EH (cell line): ENCODE measurements at places on chromosomes 6 and 20.

GRCh38 chr6:63675138-63675537 is 39.5 kb downstream of the PHF3 start:
- no peak for DNase-seq

DNA sequence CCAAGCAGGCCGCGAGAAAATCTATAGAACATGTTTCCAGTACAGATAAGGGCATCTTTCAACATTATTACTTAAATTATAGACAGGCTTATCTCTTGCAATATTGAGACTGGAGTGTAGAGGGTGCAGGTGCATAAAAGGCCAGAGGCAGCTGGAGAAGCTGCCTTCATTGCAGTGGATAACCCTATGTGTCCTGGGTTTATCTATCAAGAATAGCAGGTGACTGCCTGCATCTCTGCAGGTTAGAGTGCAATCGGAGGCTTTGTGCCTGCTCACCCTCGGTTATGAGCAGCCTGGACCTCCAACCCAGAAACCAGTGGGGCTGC is 28.7 kb upstream of the ECI2 start:
- no peak for DNase-seq

- no peak for DNase-seq
Measured at GRCh38 chr6:19028201-19028600, 641.1 kb downstream of the RNF144B start.

GRCh38 chr6:37709932-37710555 is 12.4 kb upstream of the MDGA1 start:
- DNase-seq = no peak

- no peak for DNase-seq
Measured at GRCh38 chr6:76422511-76423213, 350.2 kb upstream of the IMPG1 start.

GRCh38 chr6:30149858-30150550 is 11.0 kb downstream of the TRIM10 start:
- no peak for DNase-seq

GRCh38 chr20:49724408-49725223 is 10.9 kb upstream of the B4GALT5 start:
- peak; percentile 40 for DNase-seq

GRCh38 chr6:125931733-125932450 is 24.7 kb upstream of the HINT3 start:
- peak; percentile 53 for DNase-seq

DNA sequence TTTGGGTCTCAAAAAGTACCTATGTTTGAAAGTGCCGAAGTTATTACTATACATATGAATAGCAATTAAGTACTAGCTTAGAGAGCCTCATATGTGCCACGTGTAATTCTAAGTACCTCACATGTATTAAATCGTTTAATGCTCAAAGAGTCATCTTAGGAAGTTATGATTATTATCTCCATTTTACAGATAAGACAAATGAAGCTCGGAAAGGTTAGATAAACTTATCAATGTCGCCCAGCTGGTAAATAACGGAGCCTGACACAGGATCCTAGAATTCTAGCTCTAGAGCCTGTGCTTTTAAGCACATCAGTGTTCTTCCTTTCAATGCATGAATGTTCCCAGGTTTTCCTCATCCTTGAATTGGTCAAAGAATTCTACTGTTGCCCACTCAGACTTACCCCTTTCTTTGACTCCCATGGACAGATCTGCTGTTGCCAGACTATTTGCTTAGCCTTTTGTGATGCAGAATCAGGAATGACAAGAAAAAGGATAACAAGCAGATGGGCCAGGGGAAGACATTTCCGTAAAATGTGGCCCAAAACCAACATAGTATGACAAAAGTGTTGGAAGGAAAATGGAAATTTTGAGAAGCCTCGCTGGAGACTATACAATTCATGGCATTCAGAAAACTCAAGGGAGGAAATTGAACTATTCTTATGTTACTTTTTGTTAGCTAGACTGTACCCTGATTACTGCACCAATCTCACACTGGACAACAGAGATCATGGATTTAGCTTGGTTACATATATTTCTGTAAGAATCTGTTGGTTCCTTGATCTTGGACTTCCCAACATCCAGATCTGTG is 237.1 kb upstream of the CITED2 start:
- DNase-seq = no peak

DNA sequence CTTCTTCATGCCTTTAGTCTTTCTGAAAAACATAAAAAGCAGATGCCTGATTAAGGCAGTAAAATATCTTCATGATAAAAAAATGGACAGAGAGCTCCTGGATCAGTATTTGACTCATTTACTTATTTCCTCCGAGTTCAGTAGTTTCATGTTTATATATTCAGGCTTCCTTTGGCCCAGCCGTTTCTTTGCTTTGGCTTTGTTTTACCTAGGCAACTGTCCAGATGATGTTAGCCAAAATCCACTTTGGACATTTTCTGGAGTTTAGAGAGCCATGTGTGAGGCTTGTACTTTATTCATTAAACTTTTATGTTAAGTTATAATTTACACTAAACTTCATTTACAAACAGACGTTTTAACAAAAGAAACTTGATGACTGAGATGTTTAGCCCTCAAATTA is 307.1 kb upstream of the RSPO3 start:
- peak; percentile 31 for DNase-seq

GRCh38 chr6:124987291-124987690 is 25.1 kb downstream of the RNF217 start:
- peak; percentile 20 for DNase-seq

- DNase-seq = no peak
Measured at GRCh38 chr20:22578221-22579118, 5.9 kb downstream of the FOXA2 start.

DNA sequence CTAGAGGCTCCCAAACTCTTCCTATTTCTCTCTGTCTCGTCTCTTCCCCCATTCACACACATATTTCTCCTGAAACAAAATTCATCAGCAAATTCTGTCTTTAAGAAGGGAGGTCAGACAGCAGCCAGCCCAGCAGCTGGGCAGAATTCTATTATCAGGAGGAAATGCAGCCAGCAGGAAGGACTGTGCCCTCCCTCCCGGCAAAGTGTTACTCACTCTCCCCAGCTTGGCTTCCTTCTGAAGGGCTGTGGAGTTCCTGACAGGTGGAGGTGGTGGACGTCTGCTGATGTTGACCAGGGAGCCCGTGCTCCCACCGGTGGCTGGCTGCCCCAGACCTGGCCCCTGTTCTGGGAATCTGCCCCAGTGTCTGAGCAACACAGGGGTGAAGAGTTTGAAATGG is 37.3 kb downstream of the KCNB1 start:
- DNase-seq = no peak

- DNase-seq = no peak
Measured at GRCh38 chr6:7762760-7763159, 36.9 kb downstream of the BMP6 start.

- no peak for DNase-seq
Measured at GRCh38 chr20:6829510-6830116, 62.1 kb downstream of the BMP2 start.

- DNase-seq = no peak
Measured at GRCh38 chr6:167420858-167421766, 96.2 kb downstream of the TTLL2 start.

- no peak for DNase-seq
Measured at GRCh38 chr6:15773806-15774410, 111.1 kb upstream of the DTNBP1 start.

GRCh38 chr6:9564021-9564420 is 850.9 kb downstream of the TFAP2A start:
- DNase-seq = peak; percentile 62

GRCh38 chr20:50320901-50321796 is 130.5 kb downstream of the CEBPB start:
- peak; percentile 95 for DNase-seq

- no peak for DNase-seq
Measured at GRCh38 chr20:33071198-33071597, 8.2 kb upstream of the BPIFB4 start.

DNA sequence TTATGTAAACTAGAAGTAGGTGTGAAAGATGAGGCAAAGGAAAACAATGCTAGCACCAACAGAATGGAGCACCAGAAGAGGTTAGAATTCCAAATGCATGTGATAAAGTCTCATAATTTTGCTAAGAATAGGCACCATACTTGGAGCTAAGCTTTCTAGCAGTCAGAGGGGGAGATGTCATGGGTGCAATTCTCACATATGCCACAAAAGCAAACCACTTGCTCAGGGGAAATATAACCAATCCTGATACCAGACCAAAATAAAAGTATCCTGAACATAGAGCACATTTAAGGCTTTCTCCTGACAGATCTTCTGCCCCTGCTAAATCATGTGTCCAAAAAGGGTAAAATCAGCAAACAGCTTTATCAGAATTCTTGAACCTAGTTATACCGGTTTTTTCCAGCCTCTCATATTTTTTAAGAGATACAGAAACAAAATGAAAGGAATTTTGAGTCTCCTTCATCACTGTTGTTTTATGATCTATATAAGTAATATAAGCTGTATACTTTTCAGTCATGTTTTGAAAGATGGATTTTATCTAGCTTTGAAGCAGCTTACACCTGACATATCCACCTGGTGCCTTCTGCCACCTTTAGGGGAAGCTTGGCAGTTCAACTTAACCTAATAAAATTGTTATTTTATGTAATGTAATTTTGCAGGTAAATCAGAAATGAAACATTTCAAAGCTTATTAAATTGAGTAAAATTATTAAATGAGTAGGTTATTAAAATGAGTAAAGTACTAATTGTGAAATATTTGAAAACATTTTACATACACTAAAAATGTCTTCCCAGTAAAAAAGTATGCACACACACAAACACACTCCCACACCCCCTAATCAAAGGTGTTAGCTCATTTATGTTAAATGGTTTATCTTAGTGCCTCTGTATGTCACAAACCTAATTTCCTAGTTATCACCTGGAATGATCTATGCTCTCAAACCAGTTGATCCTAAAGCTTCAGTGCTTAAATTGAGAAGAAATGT is 2.8 kb downstream of the SPO11 start:
- DNase-seq = no peak

GRCh38 chr6:45678285-45678607 is 300.5 kb upstream of the SUPT3H start:
- no peak for DNase-seq

GRCh38 chr6:30655743-30656094 is 8.8 kb downstream of the C6orf136 start:
- peak; percentile 11 for DNase-seq

GRCh38 chr20:47201074-47201730 is 155.3 kb downstream of the ZMYND8 start:
- DNase-seq = no peak

- DNase-seq = no peak
Measured at GRCh38 chr20:35893942-35894341, 60.4 kb downstream of the SCAND1 start.

GRCh38 chr20:61850926-61851900 is 214.5 kb downstream of the TAF4 start:
- no peak for DNase-seq

DNA sequence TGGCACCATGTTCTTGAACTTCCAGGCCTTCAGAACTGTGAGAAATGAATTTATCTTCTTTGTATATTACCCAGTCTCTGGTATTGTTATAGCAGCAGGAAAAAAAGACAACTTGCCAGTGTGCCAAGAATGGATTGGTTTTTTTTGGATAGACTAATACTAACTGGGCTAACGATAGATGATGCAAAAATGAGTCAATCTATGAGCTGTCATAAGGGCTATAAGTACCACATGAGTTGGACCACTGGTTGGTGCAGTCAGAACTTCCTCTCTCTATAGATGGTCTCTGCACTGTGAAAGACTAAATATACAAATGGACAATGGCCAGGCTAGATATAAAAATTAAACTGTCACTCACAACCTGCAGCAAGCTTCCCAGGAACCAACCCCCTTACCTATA is 87.6 kb upstream of the COL21A1 start:
- peak; percentile 81 for DNase-seq

- no peak for DNase-seq
Measured at GRCh38 chr6:148383658-148384368, 41.2 kb downstream of the SASH1 start.

- peak; percentile 35 for DNase-seq
Measured at GRCh38 chr6:154614101-154614500, 103.6 kb upstream of the CNKSR3 start.

GRCh38 chr6:12473494-12473893 is 183.3 kb downstream of the EDN1 start:
- no peak for DNase-seq

- DNase-seq = no peak
Measured at GRCh38 chr6:92623431-92623830, 795.9 kb downstream of the EPHA7 start.

DNA sequence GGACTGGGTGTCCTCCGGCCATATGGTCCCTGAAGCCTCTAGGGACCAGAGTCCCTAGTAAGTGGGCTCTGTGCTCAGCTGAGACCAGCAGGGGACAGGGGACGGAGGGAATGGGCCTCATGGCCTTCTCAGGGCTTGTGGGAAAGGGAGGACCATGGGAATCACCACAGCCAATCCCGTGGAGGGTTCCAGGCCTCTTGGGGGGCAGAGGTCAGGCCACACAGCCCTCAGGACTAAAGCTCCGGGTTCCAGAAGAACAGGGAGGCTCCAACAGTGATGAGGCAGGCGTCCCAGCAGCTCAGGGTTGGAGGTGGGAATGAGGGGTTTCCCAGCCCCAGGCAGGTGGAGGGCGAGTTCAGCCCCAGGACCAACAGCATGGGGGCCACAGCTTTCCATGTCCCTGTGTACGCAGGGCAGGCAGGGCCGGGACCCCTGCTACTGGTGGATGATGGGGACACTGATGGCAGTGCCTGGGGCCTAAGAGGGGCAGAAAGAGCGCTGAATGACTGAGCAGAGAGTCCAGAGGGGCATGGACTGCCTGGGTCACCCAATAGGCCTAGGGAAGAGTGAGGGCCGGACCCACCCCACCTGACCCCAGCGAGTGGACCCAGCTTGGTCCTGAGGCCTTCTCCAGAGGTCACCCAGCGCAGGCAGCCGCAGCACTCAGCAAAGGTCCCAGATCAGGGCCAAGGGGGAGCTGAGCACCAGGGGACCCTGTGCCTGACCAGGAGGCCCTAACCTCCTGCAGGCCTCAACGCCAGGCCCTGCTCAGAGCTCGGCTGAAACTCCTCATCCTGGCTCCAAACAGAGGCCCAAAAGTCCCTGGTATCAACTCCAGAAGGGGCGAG is 8.8 kb downstream of the MYL9 start:
- peak; percentile 49 for DNase-seq

DNA sequence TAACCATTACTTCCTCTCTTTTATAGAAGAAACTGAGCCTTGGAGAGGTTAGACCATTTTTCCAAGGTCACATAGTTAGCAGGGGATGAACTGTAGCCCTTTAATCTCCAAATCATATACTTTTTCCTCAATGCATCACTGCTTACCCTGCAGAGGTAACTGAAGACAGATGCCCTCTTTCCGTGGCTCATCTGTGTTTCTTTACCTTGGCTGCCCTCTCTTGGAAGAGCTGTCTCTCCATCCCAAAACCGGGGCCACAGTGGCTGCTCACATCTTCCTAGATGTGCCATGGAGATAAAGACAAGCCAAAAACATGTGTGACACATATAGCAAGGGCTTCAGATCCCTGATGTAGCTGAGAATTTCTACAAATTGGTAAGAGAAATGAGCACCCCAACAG is 581 bp upstream of the ALDH8A1 start:
- no peak for DNase-seq

GRCh38 chr20:2701671-2702081 is 9.1 kb downstream of the EBF4 start:
- DNase-seq = no peak

- DNase-seq = peak; percentile 35
Measured at GRCh38 chr20:32484225-32484957, 100.7 kb downstream of the NOL4L start.

GRCh38 chr6:169160091-169160854 is 93.4 kb downstream of the THBS2 start:
- DNase-seq = no peak
